CMK (cell line): ENCODE measurements at places on chromosomes 16 and 17.

DNA sequence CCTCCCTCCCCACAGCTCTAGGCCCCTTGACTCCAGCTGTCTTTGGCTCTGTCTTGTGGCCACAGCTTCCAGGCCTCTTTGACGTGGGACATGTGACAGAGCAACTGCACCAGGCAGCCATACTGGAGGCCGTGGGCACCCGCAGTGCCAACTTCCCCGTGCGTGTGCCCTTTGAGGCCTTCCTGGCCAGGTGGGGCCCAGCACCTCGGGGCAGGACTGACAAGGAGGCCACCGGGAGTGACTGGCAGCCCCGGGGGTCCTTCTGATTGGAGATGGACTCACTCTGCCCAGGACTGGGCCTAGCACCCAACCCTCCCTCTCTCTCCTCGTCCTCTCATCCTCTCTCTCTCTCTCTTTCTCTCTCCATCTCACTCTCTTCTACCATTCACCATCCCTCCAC lies 15.5 kb downstream of the MYO15B start:
- no peak for DNase-seq

DNA sequence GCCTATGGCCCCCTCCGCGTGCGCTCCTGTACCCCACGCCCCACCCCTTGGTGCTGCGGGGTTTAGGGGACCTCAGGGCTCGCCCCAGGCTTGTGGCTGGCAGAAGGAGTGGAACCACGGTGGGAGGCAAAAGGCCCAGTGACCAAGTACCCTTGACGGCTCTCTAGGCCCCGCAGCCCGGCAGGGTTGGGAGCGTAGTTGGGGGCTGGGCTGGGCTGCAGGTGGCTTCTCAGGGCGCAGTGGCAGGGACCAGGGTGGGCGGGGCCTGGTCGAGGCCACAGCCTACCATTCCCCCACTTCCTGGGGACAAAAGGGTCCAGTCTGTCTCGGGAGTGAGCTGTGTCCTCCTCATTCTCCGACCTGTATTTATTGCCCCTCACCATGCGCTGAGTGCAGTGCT lies 124.9 kb downstream of the RBFOX3 start:
- no peak for DNase-seq

DNA sequence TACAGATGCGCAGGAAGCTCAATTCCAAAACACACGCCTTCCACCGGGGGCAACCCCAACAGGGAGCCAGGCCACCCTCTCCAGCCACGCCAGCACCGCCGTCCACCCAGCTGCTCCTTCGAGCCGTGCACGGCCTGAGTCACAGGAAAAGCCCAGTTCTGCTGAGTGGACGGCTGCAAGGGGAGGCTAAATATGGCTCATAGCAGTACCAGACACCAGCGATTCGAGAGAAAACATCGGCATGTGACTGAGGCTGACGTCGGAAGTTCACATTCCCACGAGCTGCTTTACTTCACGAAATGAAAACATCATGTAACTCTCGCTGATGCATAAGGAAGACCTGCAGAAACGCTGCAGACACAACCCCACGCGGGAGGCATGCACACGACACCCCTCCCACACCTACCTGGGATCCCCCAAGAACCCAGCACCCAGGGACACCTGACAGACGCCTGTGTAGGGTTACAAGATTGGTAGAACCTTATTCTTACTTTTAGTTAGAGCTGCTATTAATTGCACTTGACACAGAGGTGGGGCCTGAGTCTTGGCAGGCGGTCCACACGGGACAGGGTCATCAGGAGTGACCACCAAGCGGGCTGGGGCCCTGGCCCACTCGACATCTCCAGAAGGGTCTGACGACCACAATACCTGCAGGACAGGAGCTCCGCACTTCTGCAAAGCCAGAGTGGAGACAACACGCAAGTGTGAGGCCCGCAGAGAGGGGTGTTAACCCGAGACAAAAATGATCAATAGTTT lies 116.8 kb downstream of the ANKRD11 start:
- DNase-seq = no peak

- DNase-seq = no peak
These were observed 19.4 kb downstream of the LYRM9 start for GRCh38 chr17:27873746-27874145.

DNA sequence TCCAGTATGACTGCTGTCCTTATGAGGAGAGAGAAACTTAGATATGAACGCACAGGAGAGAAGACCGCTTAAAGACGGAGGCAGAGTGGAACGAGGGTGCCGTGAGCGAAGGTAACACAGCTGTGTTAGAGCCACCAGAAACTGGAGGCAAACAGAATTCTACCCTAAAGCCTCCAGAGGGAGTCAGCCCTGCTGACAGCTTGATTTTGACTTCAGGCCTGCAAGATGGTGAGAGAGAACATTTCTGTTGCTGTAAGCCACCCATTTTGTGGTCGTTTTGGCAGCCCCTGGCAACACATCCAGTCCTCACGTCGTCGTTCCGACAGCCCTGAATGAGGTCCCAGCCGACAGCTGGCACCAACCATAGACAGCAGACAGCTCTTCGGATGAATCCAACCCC lies 2.8 kb upstream of the SPATA2L start:
- DNase-seq = no peak

DNA sequence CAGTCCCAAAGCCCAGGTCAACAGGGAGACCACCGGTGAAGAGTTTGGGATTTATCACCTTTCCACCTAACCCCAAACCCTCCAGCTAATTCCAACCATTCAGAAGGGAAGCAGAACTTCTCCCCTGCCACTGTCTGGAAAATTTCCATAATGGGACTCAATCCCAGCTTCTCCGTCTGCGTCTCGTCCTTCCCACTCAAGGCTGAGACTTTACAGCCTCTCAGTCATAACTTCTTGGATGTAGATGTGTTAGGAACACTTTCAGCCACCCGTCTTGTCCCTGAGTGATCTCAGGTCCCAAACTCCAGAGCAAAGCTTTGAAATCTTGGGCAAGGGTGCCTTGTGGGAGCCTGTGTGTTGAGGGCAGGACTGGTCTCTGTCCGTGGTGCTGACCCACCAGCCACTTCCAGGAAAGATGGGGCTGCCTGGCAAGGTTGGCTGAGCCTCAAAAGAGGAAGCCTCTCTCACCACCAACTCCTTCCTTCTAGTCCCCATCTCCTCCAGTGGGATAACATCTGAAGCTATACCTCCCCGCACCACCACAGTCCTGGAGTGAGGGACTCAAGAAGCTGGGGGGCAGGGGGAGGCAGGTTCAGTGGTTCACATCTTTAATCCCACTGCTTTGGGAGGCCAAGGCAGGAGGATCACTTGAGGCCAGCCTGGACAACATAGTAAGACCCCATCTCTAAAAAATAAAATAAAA lies 9.3 kb downstream of the GAS2L2 start:
- no peak for DNase-seq

GRCh38 chr17:79036596-79036995 lies 12.6 kb downstream of the C1QTNF1 start:
- DNase-seq = no peak

GRCh38 chr17:40803617-40804082 lies 3.9 kb upstream of the KRT28 start:
- DNase-seq = peak; percentile 34

- no peak for DNase-seq
These were observed 5.6 kb upstream of the CRYM start for GRCh38 chr16:21283521-21284289.

- DNase-seq = no peak
These were observed 85.6 kb downstream of the NDE1 start for GRCh38 chr16:15735610-15736009.

- DNase-seq = no peak
These were observed 211.7 kb downstream of the XYLT1 start for GRCh38 chr16:17258848-17259713.

DNA sequence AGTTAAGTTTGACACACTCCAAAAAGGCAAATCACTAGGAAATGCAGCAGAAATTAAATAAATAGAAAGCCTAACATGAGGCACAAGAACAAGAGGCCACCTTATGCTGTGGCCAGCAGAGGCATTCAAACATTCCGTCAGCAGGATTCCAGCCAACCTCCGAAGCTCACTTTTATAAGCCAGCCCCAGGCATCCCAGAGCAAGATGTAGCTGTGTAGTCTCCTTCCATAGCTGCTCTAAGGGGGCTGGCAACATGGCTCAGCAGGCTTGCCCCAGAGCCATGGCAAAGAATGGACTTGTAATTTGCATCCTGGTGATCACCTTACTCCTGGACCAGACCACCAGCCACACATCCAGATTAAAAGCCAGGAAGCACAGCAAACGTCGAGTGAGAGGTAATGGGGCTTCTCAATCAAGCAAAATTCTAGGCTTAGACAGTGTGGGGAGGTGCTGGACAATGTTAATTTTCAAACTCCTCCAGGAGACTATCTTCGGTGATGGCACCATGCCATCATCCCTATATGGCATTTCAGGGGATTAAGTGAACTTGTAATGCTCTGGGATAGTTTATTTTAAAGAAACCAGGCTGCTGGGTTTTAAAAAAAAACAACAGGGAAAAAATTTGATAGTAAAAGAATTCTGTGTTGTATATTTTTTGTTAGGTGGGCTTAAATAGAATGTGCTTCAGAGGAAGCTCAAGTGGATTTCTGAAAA lies at the start of gene CLEC3A:
Gene CLEC3A (plus strand): TSS at position 202 of the 714 bp plus-strand sequence. CDS start 79 bp downstream, at position 281.
- no peak for DNase-seq

DNA sequence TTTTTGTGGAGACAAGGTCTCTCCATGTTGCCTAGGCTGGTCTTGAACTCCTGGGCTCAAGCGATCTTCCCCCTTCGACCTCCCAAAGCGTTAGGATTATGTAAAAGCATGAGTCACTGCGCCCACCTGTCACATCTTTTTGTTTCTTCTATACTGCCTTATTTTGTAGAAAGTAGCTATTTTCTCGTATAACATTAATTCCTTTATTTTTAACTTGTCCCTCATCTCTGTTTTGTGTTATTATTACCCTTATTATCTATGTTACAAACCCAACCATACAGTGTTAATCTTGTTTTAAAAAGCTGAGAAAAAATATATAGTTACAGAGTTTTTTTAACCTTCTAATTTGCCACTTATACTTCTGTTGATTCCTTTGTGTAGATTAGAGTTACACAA lies 1.4 kb upstream of the TXNDC11 start:
- DNase-seq = no peak

DNA sequence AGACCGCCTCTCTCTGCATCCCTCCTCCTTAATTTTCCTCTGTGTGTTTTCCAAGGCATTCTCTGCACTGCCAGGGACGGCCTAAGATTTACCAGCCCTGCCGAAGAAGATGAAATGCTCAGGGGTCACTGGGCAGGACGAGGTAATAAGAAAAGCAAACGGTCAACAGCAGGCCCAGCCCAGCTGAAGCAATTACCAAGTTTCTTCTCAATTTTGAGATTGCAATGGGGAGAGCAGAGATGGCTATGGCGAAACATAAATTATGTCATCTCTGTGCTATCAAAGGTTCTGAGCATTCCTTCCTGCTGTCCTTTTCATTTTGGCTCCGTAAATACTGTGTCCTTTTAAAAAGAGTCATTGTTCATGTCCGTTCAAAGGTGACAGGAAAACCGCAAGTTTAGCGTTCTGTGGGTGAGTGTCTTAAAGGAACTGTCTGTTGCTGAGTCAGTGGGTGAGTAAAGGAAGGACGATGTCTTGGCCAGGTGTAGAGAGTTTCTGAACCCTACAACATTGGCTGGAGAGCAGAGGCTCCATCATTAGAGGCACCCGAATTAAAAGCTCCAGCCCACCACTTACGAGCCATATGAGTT lies 753.9 kb upstream of the EEF2KMT start:
- no peak for DNase-seq
